ENCODE measurements at places on chromosomes 16 and 17. TPM values are rescaled to one million over a fixed set of nuclear protein-coding genes. Genes with fewer than 3 reads are reported as not detected.

Gene SLC6A2
- total RNA-seq, result not detected

Gene CDRT15L2
- total RNA-seq, result not detected

Gene RAP1GAP2
- 48.0 TPM for total RNA-seq

Gene CARHSP1
- total RNA-seq, result 19.8 TPM

Gene CRYM
- total RNA-seq, result 0.16 TPM

Gene KRTAP4-1
- total RNA-seq, result not detected

Gene HOXB6
- total RNA-seq, result 0.32 TPM

Gene NHLRC4
- 0.28 TPM for total RNA-seq

Gene MRPL10
- 30.2 TPM for total RNA-seq

Gene ZPBP2
- not detected for total RNA-seq

Gene PRSS21
- not detected for total RNA-seq

Gene ARHGAP44
- 3.4 TPM for total RNA-seq
